Hepatic stellate cell (primary cell): ENCODE measurements at places on chromosomes 3 and 15.

GRCh38 chr3:117893001-117893400 lies 1141.6 kb downstream of the IGSF11 start:
- no peak for DNase-seq

DNA sequence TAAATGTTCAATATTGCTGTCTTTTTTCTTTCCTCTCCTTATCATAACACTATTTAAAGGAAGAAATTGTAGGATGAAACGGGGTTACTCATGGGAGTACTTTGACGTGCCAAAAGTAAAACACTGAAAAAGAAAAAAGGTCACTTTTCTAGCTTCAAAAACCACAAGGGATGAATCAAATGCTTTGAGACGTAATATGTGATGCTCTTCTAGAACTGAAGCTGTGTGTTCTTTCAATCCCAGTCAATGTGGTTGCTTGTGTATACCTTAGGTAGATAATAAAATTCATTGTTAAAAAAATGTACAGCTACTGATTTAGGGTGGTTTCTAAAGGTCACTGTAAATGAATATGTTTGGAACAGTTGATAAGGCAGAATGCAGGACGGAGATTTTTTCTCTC lies 538.8 kb upstream of the ZNF717 start:
- DNase-seq = no peak

DNA sequence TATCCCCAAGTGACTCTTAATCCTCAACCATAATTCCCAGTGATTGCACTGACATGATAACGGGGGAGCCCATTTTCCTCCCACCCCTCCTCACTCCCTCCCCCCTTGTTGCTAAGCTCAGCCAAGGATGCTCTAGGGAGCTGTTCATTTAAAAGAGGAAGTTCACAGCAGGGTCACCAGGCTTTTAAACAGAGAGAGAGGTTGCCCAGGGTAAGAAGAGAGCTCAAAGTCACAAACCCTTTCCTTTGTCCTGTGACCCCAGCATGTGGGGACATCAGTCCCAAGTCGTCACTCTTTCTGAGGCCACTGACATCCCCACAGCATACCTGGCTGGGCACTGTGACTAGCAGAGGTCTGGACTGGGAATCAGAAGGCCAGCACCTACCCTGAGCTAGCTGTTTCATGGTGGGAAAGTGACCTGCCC lies 144.1 kb downstream of the RORA start:
- no peak for DNase-seq

DNA sequence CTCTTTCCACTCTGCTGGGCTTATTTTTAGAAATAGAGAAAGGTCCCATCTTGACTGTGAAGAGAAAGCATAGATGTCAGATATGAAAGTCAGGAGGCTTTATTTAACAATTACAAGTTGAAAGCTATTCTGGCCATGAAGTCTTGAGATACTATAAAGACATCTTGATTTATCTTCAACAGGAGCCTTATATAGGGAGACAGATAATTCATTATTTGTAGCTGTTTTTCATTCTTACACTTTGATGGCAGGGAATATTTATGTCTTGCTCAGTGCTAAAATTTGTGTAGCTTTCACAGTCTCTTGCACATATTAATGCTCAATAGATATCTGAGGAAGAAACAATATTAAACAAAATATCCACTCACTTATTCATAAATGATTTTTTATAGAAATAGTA lies 248.8 kb downstream of the C3orf38 start:
- no peak for DNase-seq

DNA sequence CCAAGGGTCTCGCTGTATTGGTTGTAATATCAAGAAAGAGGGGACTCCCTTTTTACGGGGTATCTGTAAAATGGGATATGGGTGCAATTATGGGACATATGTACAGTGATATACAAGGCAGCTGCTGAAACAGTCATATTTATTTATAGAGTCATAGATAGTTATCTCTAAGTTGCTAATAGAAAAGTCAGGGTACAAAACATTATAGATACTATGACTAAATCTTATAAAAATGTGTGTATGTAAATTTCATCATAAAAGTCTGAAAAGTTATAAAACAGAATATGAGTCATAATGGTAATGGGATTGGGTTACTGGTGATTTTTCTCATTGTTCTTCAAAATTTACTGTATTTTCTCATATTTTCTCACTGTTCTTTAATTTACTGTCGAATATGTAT lies 344.9 kb upstream of the SLCO3A1 start:
- DNase-seq = peak; percentile 15

GRCh38 chr15:29942548-29942947 lies 120.3 kb upstream of the TJP1 start:
- DNase-seq = no peak

- DNase-seq = peak; percentile 44
These were observed 46.5 kb downstream of the PTPN9 start for GRCh38 chr15:75532413-75533250.

GRCh38 chr3:47681016-47681415 lies 100.7 kb downstream of the SMARCC1 start:
- no peak for DNase-seq
